Activated B cell treated with CpG ODN at 0.5 μM for 24 hours (primary cell): ENCODE measurements at places on chromosomes 2 and 18. TPM values are rescaled to one million over a fixed set of nuclear protein-coding genes. Genes with fewer than 3 reads are reported as not detected.

The HNMT gene
- total RNA-seq = not detected in 2 replicates

DNA sequence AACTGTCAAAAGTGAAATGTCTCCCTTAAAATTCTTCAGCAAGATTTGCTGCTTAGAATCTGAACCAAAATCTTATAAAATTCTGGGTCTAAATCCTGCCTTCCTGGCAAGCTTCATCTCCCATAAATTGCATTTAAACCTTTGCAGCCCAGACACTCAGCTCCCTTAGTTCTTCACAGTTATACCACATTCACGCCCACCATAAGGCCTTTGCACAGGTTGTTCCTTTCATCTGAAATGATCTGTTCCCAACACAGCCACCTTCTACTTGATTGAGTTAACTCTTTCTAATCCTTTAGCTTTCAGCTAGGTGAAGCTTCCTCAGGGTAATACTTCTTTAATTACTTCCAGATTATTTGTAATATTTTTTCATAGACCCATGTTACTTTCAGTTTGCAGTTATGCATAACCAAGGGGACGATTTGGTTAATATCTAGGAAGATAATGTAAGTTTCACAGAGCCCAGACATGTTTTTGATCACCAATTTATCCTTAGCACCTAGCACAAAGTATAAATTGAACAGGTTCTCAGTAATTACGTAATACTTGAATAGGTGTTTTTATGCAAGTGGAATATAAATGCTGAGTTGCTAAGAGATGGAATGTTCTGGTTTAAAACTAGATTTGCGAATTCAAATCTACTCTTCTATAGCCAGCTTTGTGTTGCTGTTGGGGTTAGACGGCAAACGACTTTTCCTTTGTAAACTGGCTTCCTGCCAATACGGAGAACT lies 779.7 kb upstream of the PKDCC start:
- H3K27me3 ChIP-seq = no peaks in the 10 kb centered on the region
- H3K36me3 ChIP-seq = no peaks in the 10 kb centered on the region
- H3K4me1 ChIP-seq = no peaks in the 10 kb centered on the region
- no peak overlapping the region for H3K27ac ChIP-seq
- no peak for DNase-seq
- no peak overlapping the region for H3K4me3 ChIP-seq

- H3K4me1 ChIP-seq = no peaks in the 10 kb centered on the region
- no peak overlapping the region for H3K4me3 ChIP-seq
- H3K27ac ChIP-seq = no peak overlapping the region
- no peak for DNase-seq
- H3K27me3 ChIP-seq = no peaks in the 10 kb centered on the region
- H3K36me3 ChIP-seq = no peaks in the 10 kb centered on the region
Observed at GRCh38 chr18:51757255-51757924, 559.9 kb upstream of the MEX3C start.

DNA sequence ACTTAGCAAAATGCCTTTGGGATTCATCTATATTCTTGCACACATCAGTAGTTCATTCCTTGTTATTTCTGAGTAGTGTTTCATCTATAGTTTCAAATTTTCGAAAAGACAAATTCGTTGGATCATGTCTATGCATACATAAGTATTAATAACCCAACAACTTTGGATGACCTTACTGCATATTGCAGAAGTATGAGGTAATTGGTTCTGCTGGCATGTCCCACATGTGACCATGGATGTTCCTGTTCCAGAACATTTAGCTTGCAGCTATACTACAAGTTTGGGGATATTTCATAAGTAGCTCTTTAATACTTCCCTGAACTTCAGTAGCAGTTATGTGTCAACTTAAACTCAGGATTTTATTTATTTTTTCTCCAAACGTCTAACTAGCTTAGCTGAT lies 44.9 kb downstream of the APLF start:
- no peaks in the 10 kb centered on the region for H3K4me1 ChIP-seq
- H3K27me3 ChIP-seq = no peaks in the 10 kb centered on the region
- H3K4me3 ChIP-seq = no peak overlapping the region
- H3K27ac ChIP-seq = no peak overlapping the region
- peaks cover 9% of the 10 kb centered on the region for H3K36me3 ChIP-seq

DNA sequence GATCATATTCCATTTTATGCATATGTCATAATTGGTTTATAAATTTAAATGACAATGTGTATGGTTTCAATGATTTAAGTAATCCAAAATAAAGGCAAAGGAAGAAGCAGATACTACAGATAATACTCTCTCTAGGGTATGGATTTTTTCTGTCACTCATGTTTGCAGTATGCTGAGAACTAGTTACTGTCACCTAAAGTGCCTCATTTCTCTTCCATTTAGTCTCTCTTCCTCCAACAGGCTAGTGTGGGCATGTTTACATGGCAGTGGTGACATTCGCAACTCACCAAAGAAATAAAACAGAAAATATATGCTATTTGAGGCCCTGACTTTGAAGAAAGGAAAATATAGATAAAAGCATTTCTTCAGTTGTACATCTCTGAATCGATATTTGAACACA lies 1460.4 kb upstream of the ZEB2 start:
- H3K4me1 ChIP-seq = no peaks in the 10 kb centered on the region
- H3K4me3 ChIP-seq = no peak overlapping the region
- no peak for DNase-seq
- H3K36me3 ChIP-seq = no peaks in the 10 kb centered on the region

- peaks cover 22% of the 10 kb centered on the region for H3K27me3 ChIP-seq
- DNase-seq = no peak
- no peak overlapping the region for H3K4me3 ChIP-seq
- no peaks in the 10 kb centered on the region for H3K36me3 ChIP-seq
- H3K27ac ChIP-seq = no peak overlapping the region
Observed at GRCh38 chr2:41878056-41878455, 169.8 kb upstream of the PKDCC start.

- peaks cover 5% of the 10 kb centered on the region for H3K27me3 ChIP-seq
- H3K27ac ChIP-seq = no peak overlapping the region
- H3K36me3 ChIP-seq = no peaks in the 10 kb centered on the region
- no peaks in the 10 kb centered on the region for H3K4me1 ChIP-seq
- DNase-seq = no peak
Observed at GRCh38 chr18:5253910-5254309, 41.6 kb downstream of the ZBTB14 start.

- no peak overlapping the region for H3K27ac ChIP-seq
- H3K4me3 ChIP-seq = no peak overlapping the region
- no peaks in the 10 kb centered on the region for H3K4me1 ChIP-seq
Observed at GRCh38 chr2:215931256-215931903, 82.0 kb downstream of the MREG start.

GRCh38 chr2:160334028-160334741 lies 134.1 kb upstream of the ITGB6 start:
- no peaks in the 10 kb centered on the region for H3K36me3 ChIP-seq
- no peak overlapping the region for H3K4me3 ChIP-seq
- H3K27me3 ChIP-seq = no peaks in the 10 kb centered on the region

- H3K4me1 ChIP-seq = no peaks in the 10 kb centered on the region
- H3K36me3 ChIP-seq = no peaks in the 10 kb centered on the region
- H3K27ac ChIP-seq = no peak overlapping the region
- no peak overlapping the region for H3K4me3 ChIP-seq
- no peaks in the 10 kb centered on the region for H3K27me3 ChIP-seq
- no peak for DNase-seq
Observed at GRCh38 chr2:158357699-158358098, 98.9 kb downstream of the CCDC148 start.

- H3K27me3 ChIP-seq = no peaks in the 10 kb centered on the region
- no peak overlapping the region for H3K27ac ChIP-seq
- H3K36me3 ChIP-seq = no peaks in the 10 kb centered on the region
- DNase-seq = no peak
- H3K4me1 ChIP-seq = no peaks in the 10 kb centered on the region
Observed at GRCh38 chr18:25648716-25649260, 296.8 kb upstream of the ZNF521 start.

GRCh38 chr2:175025946-175026345 lies 20.8 kb upstream of the CHN1 start:
- H3K27ac ChIP-seq = no peak overlapping the region
- no peaks in the 10 kb centered on the region for H3K27me3 ChIP-seq
- no peak for DNase-seq
- no peaks in the 10 kb centered on the region for H3K4me1 ChIP-seq
- no peaks in the 10 kb centered on the region for H3K36me3 ChIP-seq
- H3K4me3 ChIP-seq = no peak overlapping the region

DNA sequence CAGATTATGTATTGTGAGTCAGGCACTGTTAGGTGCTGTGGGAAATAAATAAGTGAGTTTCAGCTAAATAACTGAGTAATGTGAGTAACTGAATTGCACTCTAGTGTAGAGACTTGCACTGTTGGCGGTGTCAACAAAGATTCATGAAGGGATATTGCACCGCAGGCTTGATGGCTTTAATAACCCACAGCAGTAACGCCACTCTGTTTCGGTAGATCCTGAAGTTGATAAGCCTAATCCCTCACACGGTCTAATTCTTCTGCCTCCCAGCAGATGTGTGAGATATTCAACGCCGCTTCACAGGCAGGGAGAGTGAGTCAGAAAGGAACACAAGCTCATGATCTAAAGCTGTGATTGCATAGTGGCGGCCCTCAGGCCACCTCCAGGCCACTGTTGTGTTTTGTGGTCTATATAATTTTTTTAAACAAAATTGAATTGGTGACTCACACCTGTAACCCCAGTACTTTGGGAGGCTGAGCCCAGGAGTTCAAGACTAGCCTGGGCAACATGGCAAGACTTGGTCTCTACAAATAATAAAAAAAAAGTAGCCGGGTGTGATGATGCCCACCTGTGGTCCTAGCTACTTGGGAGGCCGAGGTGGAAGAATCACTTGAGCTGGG lies 94.3 kb downstream of the LIPG start:
- H3K27me3 ChIP-seq = no peaks in the 10 kb centered on the region
- H3K4me3 ChIP-seq = no peak overlapping the region
- H3K36me3 ChIP-seq = no peaks in the 10 kb centered on the region
- DNase-seq = no peak
- no peak overlapping the region for H3K27ac ChIP-seq
